Right lung (tissue), 10 donors: ENCODE measurements at places on chromosomes 2 and 18. TPM values are rescaled to one million over a fixed set of nuclear protein-coding genes. Genes with fewer than 3 reads are reported as not detected.
A peak's percentile ranks its signal among the peaks of the same experiment; 100 is the strongest.

DNA sequence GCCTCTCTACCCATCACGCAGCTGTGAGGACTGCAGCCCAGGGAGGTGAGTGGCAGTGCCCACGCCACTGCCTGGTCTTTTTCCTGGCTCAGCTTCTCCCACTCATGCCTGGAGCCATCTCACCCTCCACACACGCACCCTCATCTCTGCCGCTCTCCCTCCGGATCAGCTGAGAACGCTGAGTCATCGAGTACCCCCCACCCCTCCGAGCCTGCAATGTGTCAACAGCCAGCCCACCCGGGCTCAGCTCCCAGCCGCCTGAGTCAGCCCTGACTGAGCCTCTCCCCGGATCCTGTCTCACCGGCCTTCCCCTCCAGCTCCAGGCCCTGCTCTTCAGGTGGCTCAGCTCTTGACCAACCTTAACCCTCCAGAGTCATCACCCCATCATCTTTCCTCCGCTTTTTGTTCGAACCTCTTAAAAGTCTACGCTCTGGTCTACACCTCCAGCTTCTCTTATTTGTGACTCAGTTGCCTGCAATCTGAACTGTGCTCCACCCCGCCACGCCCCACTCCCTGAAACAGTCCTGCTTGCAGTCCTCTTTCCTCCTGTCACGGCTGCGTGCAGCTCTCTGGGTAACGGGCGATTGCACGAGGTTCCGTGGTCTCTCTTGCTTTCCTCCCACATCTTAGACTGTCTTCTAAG, 94.4 kb upstream of the ASAP2 start:
- DNase-seq = no peak

DNA sequence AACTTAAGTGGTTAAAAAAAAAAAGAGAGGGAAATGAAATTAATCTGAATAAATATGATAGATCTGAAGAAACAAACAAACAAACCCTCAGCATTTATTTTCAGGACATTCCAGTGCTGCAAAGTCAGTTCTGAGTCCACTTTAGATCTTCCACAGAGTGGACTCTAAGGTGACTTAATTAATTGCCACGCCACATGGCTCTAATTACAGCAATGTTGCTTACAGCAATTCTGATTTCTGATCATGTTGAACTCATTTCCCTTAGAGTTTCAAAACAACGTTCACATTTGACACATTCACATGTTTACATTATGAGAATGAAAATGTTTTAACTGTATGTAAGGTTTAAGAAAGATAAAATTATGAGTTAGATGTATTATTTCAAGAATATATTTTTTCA, 38.6 kb upstream of the RASGRP3 start:
- no peak for DNase-seq

DNA sequence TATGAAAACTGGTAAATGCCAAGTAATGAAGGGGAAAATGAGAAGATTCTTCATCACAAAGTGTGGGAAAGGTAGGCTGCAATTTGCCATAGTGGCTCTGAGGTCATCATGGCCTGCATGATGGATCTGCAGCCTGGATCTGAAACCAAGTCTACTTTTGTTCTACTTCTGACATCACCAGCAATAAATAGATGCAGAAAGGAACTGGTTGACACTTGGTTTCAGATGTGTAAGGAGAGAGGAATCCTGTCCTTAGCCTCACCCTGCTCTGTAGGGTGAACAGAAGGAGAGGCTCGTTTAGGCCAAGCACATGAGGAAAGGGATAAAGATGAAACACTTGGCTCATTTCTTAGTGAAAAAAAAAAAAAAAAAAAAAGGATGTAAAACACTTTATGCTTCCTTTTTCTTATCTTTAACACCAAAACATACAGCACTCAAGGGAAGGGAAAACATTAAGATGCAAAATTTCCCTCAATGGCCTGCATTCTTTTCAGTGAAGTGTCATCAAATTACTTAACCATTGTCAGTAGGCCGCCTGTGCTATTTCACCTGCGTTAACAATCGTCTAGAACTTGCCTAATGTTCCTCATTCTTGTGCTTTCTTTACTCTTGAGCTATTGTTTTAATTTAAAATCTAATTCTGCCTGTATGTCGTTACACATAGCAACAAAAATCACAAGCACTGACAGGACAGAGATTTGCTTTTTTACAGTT, 3.9 kb downstream of the NEB start:
- DNase-seq = no peak

DNA sequence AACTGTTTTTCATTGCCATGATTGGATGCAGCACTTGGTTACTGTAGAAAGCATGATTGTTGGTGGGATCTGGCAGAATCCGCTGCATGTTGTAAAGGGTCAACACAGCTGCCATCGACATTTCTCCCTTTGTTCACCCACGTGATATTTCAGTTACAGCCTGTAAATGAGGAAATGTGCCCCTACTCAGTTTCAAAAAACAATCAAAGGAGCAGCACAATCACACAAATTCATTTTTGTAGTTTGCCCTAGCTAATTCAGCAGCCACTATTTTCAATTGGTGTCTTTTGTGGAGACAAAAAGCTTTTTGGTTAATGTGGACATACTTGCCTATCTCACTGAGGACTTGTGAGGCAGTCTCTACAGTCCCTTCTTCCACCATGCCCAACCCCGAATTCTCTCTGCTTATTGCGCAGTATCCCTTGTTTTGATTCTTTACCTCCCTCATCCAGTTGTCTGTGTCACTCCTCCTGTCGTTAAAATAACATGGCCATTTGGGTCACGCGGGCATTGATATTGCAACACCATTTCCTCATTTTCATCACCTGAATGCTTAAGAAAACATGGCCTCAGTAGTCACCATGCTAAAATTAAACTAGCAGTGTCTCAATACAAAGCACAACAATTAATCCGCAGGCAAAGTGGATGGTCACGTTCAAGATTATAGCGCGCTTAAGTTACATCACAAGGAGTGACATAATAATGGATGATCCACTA, 6.4 kb upstream of the PROC start:
- DNase-seq = no peak

DNA sequence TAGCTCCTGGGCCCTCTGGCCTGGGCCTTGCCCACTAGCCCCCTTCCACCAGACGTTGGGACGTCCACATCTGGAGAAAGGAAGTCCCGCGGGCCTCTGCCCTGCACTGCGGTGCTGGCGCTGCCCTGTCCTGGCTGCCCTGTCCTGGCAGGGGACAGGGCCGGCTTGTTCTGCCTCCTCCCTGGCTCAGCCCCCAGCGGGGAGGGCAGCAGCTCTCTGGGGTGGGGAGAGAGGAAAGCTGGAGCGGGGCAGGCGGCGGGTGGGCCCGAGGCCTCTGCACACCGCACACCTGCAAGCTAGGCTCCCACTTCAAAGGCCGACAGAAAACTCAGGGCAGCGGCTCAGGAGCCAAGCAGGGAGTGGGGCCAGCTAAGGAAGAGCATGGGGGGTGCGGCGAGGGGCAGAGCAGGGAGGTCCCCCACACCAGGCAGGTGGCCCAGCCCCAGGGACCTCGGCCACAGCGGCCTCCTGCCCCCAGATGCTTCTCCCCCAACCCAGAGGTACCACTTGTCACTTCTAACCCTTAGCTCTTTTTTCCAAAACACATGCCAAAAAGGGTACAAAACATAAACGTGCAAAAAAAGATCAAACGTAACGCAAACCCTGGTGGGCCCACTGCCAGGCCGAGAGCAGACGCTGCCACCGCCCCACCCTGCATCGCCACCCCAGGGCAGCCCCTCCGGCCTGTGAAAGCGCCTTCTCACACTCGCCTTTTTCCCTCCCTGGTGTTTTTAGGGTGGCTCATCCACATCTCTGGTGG, 13.5 kb downstream of the SNED1 start:
- DNase-seq = no peak

DNA sequence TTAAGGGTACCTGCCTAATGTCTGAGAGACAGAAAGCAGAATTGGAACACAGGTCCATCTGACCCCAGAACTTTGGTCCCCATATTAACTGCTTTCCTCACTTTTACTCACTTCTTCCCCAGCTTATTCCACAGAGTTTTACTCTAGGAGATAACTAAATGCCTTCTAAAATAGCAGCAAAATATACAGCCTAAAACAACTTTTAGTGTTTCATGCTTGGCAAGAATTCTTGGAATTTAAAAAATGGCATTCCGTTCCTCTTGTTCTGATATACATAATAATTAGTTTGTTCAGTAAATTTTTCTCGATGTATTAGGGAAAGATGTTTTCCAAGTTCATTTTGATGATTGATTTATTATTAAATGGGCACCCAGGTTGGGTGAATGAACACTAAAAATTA, 151.9 kb downstream of the FHOD3 start:
- no peak for DNase-seq

- no peak for DNase-seq
These were observed 1096.8 kb upstream of the GYPC start for GRCh38 chr2:125559186-125559585.

- DNase-seq = no peak
These were observed 26.0 kb upstream of the IL37 start for GRCh38 chr2:112884869-112885505.

GRCh38 chr2:227655454-227655853, 11.2 kb upstream of the SCYGR5 start:
- no peak for DNase-seq

GRCh38 chr2:231795525-231796327, 9.5 kb downstream of the COPS7B start:
- DNase-seq = no peak

- DNase-seq = no peak
These were observed 324.4 kb downstream of the GBX2 start for GRCh38 chr2:235843591-235844395.

- DNase-seq = no peak
These were observed 75.2 kb downstream of the INPP4A start for GRCh38 chr2:98519851-98520250.

DNA sequence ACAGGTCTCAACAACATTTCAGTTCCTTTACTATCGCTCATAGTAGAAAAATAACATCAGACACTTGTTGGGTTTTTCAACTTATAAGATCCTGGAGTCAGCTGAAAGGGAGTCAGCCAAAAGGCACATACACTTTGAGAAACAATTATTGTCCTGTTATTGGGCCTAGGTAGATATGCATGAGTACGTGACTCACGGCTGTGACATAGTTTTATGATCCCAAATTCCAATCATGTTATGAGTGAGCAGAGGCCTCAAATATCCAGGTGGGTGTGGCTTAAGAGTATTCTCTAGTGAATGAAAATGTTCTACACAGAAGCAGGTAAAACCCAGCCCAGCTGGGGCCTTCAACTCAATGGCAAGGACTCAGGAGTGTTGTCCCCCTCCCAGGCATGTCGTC, 27.2 kb downstream of the SERPINB8 start:
- DNase-seq = no peak

- no peak for DNase-seq
These were observed 146.1 kb upstream of the DLX2 start for GRCh38 chr2:172248785-172249187.

GRCh38 chr2:45567974-45568789, 42.9 kb downstream of the SRBD1 start:
- DNase-seq = no peak

- no peak for DNase-seq
These were observed 89.3 kb downstream of the PDE11A start for GRCh38 chr2:177983183-177983788.

DNA sequence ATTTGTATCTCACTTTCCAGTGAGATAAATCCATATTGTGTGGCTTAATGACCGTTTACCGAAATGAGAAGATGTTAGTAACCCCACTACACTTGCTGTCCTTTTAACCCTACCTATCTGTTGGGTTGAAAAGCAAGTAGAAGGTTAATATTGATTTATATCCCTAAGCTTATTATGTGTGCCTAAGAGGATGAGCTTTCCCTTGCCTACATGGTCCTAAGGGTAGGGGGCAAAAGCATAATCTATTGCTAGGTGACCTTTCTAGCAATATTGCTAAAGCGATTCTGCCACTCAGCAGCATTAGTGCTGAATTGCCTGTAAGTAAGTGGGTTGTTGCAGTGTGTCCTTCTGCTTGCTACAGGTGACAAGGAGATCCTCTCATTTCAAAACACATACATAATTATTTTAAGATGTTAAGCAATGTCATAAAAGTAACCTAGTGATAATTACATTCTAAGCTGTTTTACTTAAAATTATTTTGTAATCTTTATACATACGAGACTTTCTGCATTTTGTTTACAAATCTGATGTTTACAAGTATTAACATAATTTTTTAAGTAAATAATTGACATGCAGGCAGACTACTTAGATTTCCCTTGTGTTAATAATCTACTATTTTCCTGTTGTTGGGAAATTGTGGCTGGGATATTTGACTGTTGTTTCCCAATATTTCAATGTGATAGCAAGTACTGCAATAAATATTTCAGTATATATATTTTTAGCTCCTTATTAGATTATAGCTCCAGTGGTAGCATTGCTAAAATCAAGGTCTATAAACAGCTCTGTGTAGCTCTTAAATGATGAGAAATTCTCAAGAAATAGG, 49.1 kb upstream of the CABYR start:
- DNase-seq = no peak

GRCh38 chr2:20580690-20581437, 70.0 kb downstream of the HS1BP3 start:
- DNase-seq = no peak

DNA sequence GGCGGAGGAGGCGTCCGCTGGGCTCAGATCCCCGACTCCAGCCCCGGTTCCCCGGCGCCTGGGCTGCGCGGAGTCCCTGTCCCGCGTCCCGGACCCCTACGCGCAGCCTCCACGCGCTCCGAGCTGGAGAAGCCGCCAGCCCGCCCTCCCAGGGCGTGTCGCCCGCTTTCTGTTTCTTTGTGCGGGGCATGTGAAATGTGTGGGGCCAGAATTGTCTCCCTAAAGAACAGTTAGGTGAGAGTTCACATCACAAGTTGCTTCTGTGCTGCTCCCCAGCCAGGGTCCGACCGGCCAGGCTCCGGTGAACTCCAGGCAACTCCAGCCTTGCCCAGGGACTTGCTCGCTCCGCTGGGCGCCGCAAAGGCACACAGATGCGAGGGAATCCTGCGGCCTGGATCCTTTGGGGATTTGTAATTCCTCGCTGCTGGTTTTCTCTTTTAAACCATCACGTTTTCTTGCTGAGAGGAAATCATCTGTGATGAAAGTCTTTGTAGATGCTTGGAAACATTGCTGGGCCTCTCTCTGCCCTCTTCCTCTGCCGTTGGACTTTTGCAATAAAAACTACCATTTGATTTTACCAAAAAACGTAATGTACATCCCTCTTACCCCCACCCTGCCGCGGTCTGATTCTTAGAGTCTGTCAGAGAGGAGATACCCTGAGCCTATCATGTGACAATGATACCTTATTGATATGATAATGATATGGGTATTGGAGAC, 631 bp downstream of the GYPC start:
- peak; percentile 51 for DNase-seq

The KHK gene
- polyA plus RNA-seq = 4.6 TPM

The ST6GAL2 gene
- 4.9 TPM for polyA plus RNA-seq

The KRTCAP3 gene
- 17.1 TPM for polyA plus RNA-seq

The AKAIN1 gene
- not detected for polyA plus RNA-seq

The CERS6 gene
- polyA plus RNA-seq = 23.2 TPM

The NMUR1 gene
- polyA plus RNA-seq = 0.34 TPM

The LAMA1 gene
- 17.1 TPM for polyA plus RNA-seq

The SFTPB gene
- 404 TPM for polyA plus RNA-seq

The IL1RL2 gene
- polyA plus RNA-seq = 1.2 TPM

The ANKRD30BL gene
- polyA plus RNA-seq = 0.84 TPM

The TLX2 gene
- polyA plus RNA-seq = not detected
